ENCODE measurements at places on chromosomes 4 and X. TPM values are rescaled to one million over a fixed set of nuclear protein-coding genes. Genes with fewer than 3 reads are reported as not detected.

DNA sequence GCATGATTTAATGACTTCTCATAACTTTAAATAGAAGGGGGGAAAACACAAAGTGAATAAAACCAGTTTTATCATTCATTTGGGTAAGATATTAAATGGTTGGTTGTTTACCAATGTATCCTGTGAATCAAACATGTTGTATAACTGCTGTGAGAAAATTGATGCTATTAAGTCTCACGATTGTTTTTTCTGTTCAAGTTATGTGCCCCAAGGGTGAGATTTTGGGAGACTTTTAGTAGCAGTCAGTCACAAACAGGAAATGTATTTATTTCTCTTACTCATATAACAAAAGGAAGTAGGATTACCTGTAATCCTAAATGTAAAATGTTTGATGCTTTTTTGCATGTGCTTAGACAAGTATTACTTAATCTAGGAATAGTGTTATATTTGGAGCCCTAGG is 39.2 kb downstream of the MTHFD2L start:
- no peak overlapping the region for H3K27ac ChIP-seq
- peak; percentile 4 for DNase-seq
- H3K4me3 ChIP-seq = no peak overlapping the region
- no peaks in the 10 kb centered on the region for H3K27me3 ChIP-seq

The GAGE2A gene
- total RNA-seq = not detected

The CABS1 gene
- not detected for total RNA-seq

DNA sequence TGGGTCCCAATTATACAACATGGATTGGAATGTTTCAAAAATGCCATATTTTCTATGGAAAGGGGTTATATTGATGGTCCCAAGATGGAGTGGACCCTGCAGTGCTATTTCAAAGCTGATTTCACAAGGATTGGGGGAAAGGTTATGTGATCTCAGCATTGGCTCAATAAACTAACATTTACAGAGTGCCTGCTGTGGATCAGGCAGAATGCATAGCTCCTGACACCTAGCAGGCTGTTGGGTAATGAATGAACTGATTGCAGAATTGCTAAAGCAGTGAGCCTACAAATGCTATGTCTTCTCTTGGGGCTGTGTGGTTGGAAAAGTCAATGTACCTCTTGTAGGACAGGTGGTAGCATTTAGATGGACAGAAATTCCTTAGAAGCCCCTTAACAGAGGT is 16.9 kb downstream of the CWH43 start:
- H3K36me3 ChIP-seq = no peaks in the 10 kb centered on the region
- no peak overlapping the region for H3K27ac ChIP-seq
- H3K27me3 ChIP-seq = peaks cover 54% of the 10 kb centered on the region
- no peak overlapping the region for H3K4me3 ChIP-seq

GRCh38 chrX:40273356-40274050 is 175.7 kb upstream of the BCOR start:
- H3K27ac ChIP-seq = no peak overlapping the region
- no peaks in the 10 kb centered on the region for H3K27me3 ChIP-seq
- no peaks in the 10 kb centered on the region for H3K4me1 ChIP-seq
- no peaks in the 10 kb centered on the region for H3K36me3 ChIP-seq
- no peak overlapping the region for H3K4me3 ChIP-seq
- DNase-seq = no peak

DNA sequence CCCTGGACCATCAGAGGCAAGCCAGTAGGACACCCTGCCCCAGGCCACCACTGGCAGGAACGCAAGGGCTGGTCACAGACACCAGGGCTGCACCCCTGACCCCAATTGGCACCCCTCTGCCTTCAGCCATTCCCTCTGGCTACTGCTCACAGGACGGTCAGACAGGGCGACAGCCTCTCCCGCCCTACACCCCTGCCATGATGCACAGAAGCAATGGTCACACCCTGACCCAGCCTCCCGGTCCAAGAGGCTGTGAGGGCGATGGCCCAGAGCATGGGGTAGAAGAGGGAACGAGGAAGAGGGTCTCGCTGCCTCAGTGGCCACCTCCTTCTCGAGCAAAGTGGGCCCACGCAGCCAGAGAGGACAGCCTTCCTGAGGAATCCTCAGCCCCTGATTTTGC is 143.5 kb downstream of the SOWAHB start:
- H3K36me3 ChIP-seq = no peaks in the 10 kb centered on the region
- no peak overlapping the region for H3K4me3 ChIP-seq
- DNase-seq = no peak
- peaks cover 15% of the 10 kb centered on the region for H3K4me1 ChIP-seq
- no peaks in the 10 kb centered on the region for H3K27me3 ChIP-seq

The GRIA3 gene
- not detected for total RNA-seq

The BMPR1B gene
- total RNA-seq = 3.7 TPM

GRCh38 chrX:66731398-66731797 is 92.5 kb upstream of the EDA2R start:
- no peak overlapping the region for H3K27ac ChIP-seq
- DNase-seq = peak; percentile 35
- H3K36me3 ChIP-seq = no peaks in the 10 kb centered on the region
- H3K4me1 ChIP-seq = no peaks in the 10 kb centered on the region
- H3K27me3 ChIP-seq = no peaks in the 10 kb centered on the region

DNA sequence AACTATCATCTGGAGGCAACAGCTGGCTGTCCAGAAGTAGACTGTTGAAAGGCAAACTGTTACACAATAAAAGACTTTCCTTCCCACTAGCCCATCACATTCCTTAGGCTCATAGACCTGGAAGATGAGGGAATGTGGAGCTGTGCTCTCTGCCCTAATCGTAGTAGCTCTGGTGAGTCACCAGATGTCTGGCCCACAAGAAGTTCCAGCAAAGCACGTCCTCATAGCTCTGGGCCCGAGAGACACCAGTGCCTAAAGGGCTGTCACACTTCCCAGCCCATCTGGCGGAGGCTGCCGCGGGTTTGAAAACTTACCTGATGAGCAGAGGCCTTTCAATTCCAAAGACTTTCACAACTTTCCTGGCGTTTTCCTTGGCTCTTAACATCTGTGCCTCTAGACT is 81.7 kb upstream of the STOX2 start:
- no peaks in the 10 kb centered on the region for H3K36me3 ChIP-seq
- no peak overlapping the region for H3K27ac ChIP-seq
- no peaks in the 10 kb centered on the region for H3K27me3 ChIP-seq
- no peak for DNase-seq
- H3K4me3 ChIP-seq = no peak overlapping the region

- peaks cover 7% of the 10 kb centered on the region for H3K4me1 ChIP-seq
- no peak for DNase-seq
Observed at GRCh38 chrX:10574663-10575062, 45.7 kb downstream of the MID1 start.

GRCh38 chr4:14984448-14984847 is 17.8 kb upstream of the CPEB2 start:
- H3K4me1 ChIP-seq = no peaks in the 10 kb centered on the region
- DNase-seq = no peak
- H3K27ac ChIP-seq = no peak overlapping the region
- no peaks in the 10 kb centered on the region for H3K27me3 ChIP-seq
- H3K36me3 ChIP-seq = no peaks in the 10 kb centered on the region
- H3K4me3 ChIP-seq = no peak overlapping the region

GRCh38 chrX:136395271-136395670 is 92.5 kb upstream of the BRS3 start:
- no peaks in the 10 kb centered on the region for H3K36me3 ChIP-seq
- no peak for DNase-seq
- H3K4me1 ChIP-seq = no peaks in the 10 kb centered on the region
- H3K27ac ChIP-seq = no peak overlapping the region
- H3K4me3 ChIP-seq = no peak overlapping the region

The SPANXA2 gene
- total RNA-seq = not detected

- DNase-seq = no peak
- no peaks in the 10 kb centered on the region for H3K4me1 ChIP-seq
- H3K36me3 ChIP-seq = no peaks in the 10 kb centered on the region
- H3K4me3 ChIP-seq = no peak overlapping the region
- H3K27ac ChIP-seq = no peak overlapping the region
- no peaks in the 10 kb centered on the region for H3K27me3 ChIP-seq
Observed at GRCh38 chrX:108131471-108131870, 39.9 kb downstream of the ATG4A start.

- H3K27me3 ChIP-seq = no peaks in the 10 kb centered on the region
- H3K36me3 ChIP-seq = no peaks in the 10 kb centered on the region
- H3K27ac ChIP-seq = no peak overlapping the region
Observed at GRCh38 chrX:21799767-21800166, 39.6 kb upstream of the MBTPS2 start.

DNA sequence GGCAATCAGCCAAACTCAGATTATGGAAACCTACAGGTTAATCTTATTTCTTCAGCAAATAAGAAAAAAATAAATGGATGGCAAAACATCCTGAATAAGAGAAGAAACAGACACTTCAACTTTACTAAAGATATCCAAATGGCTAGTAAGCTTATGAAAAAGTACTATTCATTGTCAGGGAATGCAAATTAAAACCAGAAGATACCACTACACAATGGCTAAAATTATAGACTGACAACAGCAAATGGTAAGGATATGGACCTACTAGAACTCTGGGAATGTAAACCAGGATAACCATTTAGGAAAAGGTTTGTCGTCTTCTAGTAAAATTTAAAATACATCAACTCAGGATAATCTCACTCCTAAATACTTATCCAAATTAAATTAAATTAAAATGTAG is 24.3 kb downstream of the GRSF1 start:
- no peaks in the 10 kb centered on the region for H3K27me3 ChIP-seq
- no peak for DNase-seq
- no peak overlapping the region for H3K27ac ChIP-seq
- H3K4me3 ChIP-seq = no peak overlapping the region

- H3K4me3 ChIP-seq = no peak overlapping the region
- H3K27me3 ChIP-seq = no peaks in the 10 kb centered on the region
- H3K36me3 ChIP-seq = no peaks in the 10 kb centered on the region
- no peaks in the 10 kb centered on the region for H3K4me1 ChIP-seq
- peak; percentile 63 for DNase-seq
Observed at GRCh38 chr4:185134307-185134869, 8.7 kb upstream of the SLC25A4 start.

The APLN gene
- 0.55 TPM for total RNA-seq

The GRIA2 gene
- total RNA-seq = 0.32 TPM

Measured in A673 (cell line).